Ureter (tissue), 1 donor: ENCODE measurements at places on chromosomes 5 and 9.

GRCh38 chr5:1963941-1964451 lies 81.3 kb upstream of the IRX4 start:
- no peak for DNase-seq

DNA sequence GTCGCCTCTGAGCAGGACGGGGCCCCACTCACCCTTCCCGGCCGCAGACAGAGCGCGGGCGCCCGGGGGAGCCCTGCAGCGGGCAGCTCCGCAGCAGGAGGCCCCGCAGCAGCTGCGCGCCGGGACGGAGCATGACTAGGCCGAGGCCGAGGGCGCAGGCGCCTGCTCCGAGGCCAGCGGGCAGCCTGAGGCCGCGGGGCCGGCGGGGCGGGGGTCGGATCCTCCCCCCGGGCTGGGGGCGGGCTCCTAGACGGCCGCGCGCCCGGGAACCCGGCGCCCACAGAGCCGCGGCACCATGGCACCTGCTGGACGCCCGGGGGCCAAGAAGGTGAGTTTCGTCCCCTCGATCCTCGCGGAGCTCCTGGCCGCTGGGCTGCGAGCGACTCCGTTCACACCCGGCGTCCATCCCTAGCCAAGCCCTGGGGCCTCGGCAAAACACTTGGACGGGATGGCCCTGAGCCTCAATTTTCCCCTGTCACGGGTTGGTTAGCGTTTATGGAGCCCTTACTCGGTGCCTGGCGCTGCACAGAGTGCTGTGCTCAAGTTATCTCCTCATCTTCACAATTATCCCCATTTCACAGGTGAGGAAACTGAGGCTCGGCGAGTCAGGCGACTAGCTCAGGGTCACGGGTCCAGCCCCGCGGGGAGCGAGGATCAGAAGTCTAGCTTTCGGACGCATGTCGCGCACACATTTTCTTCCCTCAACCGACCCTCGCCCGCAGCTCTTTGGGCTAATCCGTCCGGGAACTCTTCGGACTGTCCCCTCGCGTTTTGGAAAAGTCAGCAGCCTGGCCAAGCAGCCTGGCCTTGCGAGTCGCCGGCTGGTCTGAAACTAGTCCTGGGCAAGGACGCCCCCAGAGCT lies at the start of the genes BHMT2 and DMGDH:
Gene BHMT2, plus strand, starts transcription at position 280 of the 862 bp plus-strand sequence. Its CDS starts 16 bp downstream, at position 296.
Gene DMGDH, minus strand, starts transcription at position 187 of the 862 bp plus-strand sequence. Its CDS starts 54 bp downstream, at position 133.
- no peak for DNase-seq

GRCh38 chr9:112558476-112558875 lies 71.8 kb downstream of the KIAA1958 start:
- DNase-seq = no peak

DNA sequence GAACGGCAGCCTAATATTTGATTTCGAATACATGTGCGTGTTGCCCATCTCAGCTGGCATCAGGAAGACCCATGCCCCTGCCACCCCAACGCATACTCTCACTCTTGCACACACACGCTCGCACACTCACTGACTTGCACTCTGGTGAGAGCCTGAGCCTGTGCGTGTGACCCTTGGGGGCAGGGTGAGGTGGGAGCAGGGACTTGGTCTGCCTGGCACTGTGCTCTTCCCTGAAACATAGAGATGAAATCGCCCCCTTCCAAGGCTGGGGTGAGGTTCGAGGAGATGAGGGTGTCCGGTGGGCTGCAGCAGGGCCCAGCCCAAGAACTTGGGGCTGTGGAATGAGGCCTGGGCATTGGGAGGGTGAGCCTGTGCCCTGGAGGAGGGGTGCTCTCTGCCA lies 1.2 kb downstream of the LCN9 start:
- no peak for DNase-seq

- DNase-seq = no peak
Observed at GRCh38 chr5:172906888-172907287, 52.3 kb upstream of the RPL26L1 start.

GRCh38 chr5:64384765-64385164 lies 121.0 kb upstream of the RGS7BP start:
- no peak for DNase-seq

GRCh38 chr5:128491291-128491690 lies 46.8 kb downstream of the FBN2 start:
- no peak for DNase-seq

- no peak for DNase-seq
Observed at GRCh38 chr5:111557111-111557510, 44.8 kb upstream of the STARD4 start.

- DNase-seq = no peak
Observed at GRCh38 chr5:53983568-53984460, 326.6 kb downstream of the ARL15 start.

DNA sequence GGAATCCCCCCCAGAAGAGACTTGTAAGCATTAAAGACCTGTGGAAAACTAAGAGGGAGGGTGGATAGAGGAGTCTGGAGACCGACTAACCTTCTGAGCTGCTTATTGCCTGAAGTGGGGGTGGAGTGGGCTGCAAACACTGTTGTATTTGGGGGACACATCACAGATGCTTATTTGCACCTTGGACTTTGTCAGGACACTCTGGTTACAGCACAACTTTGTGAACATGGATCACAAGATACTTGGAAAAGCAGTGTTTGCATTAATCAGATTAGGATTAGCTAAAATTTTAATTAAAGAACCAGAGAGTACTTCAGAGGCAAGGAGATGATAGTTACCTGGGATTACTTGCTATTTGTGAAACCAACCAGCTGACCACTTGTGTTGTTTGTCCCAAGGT lies 30.9 kb downstream of the TMC1 start:
- DNase-seq = no peak

DNA sequence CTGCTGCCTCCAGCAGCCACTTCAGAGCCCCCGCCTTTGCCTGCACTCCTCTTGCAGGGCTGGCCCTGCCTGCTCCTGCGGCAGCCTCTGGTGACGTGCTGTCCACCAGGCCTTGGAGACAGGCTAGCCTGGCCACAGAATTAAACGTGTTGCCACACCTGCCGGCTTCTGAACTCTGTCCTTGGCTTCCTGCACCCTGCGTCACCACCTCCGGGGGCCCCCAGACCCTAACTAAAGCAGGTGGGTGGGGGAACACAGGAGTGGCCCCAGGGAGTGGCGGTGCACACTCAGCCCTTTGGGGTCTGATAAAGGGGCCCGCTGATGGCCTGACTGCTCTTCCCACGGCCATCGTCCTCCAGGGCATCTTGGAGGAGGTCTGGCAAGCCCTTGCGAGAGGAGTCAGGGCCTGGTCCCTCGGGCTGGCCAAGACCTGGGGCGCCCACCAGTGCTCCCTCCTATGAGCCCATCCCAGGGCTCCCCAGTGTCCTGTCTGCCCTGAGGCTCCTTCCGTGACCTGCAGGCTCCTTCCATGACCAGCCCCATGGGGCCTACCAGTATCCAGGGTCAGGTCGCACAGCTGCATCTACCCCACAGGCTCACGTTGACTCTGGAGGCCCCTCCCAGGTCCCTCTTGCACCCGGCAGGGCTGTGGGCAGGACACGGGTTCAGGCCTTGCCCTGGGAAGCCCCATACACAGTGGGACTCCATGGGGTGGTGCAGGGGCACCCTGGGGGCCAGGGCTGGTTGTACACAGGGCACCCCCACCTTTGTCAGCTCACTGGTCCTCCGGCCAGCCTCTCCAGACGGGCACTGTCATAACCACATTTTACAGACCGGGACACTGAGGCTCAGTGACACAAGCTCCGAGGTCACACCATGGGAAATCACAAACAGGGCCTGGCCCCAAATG lies 1.0 kb upstream of the MAMDC4 start:
- DNase-seq = no peak

- no peak for DNase-seq
Observed at GRCh38 chr5:27458287-27458686, 419.9 kb upstream of the CDH9 start.

DNA sequence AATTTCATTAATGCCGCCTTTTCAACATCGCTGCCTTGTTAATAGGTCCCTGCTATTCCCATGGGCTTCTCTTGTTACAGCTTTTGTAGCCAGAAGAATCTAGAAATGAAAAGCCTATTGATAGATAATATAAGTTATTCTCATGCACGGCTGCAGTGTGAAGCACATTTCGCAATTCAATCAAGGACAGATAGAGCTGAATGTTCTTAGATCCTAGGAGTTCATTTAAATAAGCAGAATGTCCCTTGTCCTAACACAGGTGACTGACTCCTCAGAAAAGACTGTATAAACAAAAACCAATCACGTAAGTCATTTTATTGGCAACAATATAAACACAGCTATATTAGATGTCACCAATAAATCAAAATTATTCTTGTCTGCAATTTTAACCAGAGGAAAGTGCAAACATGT lies 9.4 kb downstream of the GLIS3 start:
- no peak for DNase-seq
